ENCODE measurements at places on chromosomes 4 and X.

DNA sequence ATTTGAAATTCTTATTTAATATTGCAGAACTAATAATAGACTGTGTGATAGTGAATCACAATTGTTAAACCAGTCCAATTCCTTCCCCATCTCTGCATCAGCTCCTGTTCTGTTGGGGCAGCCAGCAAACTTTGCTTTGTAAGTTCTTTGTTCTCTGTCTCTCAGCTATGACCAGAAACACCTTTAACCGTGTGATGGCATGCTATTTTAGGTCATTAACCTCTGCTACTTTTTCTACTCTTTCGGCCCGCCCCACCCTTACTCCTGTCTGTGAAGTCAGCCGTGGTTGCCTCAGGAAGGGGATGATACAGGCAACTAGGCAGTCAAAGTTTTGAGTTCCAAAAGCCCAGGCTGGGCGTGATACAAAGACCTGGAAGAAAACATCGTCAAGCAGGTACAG, 51.3 kb upstream of the EGFL6 start:
- DNase-seq, result no peak

GRCh38 chr4:34466411-34466810, 1777.9 kb downstream of the ARAP2 start:
- no peak for DNase-seq

DNA sequence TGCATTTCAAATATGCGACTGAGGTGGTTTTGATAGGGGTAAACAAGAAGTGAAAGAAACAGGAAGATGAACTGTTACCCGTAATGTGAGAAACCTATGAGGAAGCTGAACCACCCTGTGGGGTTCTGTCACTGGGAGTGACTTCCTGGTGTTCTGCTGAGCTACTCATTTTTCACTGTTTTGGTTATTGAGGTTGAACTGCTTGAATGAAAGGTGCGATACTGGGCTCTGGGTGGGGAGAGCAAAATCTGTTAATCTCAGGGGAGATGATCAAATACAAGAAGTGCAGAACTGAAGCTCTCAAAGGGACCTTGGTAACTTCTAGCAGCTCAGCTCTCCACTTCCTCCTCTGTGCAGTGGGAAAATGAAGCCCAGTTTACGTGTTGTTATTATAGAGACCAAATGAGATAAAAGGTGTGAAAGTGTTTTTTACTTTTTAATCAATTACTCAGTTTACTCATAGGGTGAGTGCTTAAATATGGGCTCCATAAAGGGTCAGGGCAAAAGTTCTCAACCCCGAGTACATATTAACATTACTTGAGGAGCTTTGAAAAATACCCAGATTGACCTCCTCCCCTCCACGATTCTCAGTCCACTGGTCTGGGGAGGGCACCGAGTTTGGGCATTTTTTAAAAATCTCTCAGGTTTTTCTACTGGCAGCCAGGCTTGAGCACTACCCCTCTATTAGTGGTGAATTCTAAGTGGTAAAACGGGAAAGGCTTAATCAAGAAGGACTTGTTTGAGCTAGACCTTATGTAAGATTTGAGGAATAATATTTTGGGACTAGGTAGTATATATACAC, 66.7 kb downstream of the COQ2 start:
- DNase-seq, result peak; percentile 26

GRCh38 chr4:185865901-185866328, 53.9 kb upstream of the SORBS2 start:
- DNase-seq, result no peak

- no peak for DNase-seq
These were observed 682.2 kb upstream of the DIAPH2 start for GRCh38 chrX:96002431-96002830.

DNA sequence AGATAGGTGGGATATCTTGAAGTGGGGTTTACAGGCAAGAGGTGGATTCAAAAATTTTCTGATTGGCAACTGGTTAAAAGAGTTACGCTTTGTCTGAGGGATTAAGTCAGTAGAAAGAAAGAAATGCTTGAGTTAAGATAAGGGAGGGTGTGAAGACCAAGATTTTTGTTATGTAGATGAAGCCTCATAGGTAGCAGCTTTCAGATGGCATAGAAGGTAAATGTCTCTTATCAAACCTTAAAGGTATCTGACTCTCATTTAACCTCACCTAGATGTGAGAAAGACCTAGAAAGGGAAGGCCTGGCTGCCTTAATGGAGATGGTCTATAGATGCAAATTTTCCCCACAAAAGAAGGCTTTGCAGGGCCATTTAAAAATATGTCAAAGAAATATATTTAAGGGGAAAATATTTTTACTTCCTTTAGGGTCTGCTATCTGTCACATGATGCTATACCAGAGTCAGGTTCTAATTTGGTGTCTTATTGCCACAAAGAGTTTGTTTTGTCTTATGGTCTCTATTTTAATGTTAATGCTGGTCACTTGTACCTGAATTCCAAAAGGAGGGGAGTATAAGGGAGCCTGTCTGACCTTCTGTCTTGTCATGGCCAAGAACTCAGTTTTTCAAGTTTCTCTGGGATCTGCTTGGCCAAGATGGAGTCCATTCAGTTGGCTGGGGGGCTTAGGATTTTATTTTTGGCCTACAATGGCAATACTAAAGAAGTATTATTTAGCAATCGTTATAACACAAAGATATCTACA, 699.1 kb upstream of the AMOT start:
- no peak for DNase-seq

DNA sequence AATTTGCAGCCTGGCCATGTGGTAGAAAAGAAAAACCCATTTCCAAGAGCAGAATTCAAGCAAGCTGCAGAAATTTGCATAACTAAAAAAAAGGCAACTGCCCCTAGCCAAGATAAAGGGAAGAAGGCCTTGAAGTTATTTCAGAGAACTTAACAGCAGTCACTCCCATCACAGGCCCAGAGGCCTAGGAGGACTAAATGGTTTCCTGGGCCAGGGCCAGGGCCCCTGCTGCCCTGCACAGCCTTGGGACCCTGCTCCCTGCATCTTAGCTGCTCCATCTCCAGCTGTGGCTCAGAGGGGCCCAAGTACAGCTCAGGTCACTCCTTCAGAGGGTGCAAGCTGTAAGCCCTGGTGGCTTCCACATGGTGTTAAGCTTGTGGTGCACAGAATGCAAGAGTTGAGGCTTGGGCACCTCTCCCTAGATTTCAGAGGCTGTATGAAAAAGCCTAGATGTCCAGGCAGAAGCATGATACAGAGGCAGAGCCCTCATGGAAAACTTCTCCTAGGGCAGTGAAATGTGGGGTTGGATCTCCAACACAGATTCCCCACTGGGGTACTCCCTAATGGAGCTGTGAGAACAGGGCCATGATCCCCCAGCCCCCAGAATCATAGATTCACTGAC, 6.7 kb upstream of the MID2 start:
- DNase-seq, result no peak

DNA sequence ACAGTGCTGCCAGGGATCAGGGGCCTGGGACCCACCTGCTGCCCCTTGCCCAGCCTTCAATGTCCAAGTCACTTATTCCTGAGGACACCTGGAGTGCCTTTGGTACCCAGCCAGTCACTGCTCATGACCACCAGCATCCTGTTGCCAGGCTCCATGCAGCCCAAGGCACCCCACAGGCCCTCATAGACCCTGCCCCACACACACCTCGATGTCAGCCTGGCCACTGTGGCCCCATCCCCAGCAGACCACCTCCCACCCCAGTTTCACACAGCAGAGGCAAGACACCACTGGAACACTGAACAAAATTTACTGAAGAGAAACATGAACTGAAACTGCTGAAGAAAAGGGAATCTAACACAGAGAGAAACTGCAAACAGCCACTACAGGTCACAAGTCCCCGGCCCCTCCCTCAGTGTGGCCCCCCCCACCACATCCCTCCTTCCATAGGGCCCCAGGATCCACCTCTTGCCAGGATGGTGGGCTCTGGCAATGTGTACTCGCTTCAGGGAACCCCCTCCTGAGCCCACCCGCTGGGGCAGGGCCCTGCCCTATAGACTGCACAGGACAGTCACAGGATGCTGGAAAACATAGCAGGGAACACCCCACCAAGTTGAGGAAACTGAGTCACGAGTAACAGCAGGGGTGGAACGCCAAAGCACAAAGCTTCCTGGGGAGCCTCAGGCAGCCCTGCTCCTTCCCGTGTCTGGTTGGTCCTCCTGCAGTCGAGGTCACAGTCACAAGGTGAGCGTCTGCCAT, 5.2 kb downstream of the PNMA5 start:
- no peak for DNase-seq

DNA sequence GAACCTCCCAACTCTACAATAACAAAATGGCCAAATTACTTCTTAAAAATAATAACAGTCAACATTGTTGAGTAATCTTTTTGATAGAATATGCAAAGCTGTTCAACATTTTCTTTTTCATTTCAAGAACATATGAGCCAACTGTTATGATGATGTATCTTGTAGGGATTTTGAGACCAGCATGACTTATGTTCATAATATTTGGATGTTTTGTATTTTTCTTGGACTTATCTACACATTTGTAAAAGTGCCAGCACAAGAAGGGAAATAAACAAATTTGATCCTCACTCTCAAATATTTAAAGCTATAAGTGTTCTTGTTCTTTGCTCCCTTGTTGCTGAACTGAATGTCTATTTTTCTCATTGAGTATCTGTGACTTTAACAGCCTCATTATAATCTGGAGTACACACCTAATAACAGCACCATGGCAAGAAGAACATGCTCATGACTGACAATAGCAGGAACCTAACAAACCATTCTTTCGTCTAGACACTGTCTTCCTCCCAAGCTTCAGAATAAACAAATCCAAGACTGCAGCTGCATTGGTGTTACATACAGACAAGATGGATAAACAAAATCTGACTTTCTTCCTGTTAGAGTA, 1049.7 kb downstream of the FAT4 start:
- DNase-seq, result no peak

DNA sequence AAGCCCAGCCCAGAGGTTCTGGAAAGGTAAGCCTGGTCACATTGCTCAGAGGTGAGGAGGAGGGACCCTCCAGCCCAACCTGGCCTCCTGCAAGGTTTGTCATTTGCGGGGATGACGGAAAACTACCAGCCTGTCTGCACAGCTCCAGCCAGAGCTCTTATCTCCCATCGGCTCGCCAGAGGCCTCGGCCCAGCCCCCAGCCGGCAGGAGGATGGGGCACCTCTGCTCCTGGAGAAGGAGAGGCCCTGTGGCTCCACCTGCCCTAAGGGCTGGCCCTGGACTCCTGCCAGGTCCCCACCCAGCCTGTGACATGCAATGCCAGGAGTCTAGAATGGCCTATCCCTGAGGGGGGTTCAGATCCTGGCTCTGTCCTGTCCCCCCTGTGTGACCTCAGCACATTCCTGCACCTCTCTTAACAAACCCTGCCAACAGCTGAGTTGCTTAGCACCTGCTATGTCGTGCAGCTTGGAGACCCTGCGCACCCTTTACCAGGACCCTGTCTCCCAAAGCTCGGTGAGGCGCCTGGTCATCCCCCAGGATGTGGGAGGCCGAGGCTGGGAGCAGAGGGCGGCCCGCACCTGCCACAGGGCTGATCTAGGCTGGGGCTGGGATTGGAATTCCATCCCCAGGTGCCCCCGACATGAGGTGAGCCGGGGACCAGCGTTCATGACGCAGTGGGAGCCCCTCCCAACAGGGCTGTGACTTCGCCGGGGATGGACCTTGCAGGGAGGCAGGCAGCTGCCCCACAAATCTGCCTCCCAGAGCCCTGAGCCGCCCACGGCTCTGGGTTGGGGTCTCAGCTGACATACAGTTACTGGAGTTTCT, 14.4 kb downstream of the ADRA2C start:
- peak; percentile 25 for DNase-seq

DNA sequence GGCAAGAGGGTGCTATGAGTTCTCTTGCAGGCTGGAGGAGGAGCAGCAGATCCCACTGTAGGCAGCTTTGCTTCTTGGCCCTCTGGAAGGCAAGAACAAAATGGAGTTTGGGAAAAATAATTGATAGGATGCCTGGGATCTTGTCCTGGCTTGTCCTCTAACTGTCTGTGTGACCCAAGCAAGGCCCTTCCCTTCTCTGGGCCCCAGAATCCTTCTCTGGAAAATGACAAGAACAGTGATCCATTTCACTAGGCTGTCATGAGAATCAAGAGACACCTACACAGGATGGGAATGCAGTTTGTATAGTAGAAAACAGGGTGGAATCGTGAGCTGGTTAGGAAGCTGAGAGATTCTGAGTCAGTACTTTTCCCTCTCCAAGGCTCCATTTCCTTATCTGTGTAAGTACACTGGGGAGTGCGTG, 133.3 kb downstream of the PJA1 start:
- DNase-seq, result no peak

GRCh38 chrX:18894156-18894555, 89.8 kb downstream of the PHKA2 start:
- no peak for DNase-seq

- DNase-seq, result no peak
These were observed 78.1 kb downstream of the HTRA3 start for GRCh38 chr4:8347660-8348059.

DNA sequence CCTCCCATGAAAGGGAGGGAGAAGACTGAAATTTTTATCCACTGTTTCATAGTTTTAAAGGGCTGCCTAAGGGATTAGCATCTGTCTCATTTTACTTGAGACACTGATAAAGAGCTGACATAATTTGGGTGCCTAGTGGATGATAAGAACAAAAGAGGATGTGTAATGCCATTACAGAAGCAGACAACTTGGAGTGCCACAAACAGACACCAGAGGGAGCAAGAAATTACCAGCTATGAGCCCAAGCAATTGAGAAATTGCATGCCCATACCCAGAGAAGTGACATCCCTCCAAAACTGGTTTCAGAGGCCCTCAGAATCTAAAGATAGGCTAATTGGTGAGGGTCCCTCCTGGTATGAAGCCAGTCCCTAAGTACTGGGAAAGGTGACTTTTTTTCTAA, 38.5 kb upstream of the POU3F4 start:
- DNase-seq, result peak; percentile 3

GRCh38 chrX:111207851-111208250, 62.4 kb downstream of the CAPN6 start:
- DNase-seq, result no peak

GRCh38 chrX:131955099-131955777, 67.9 kb upstream of the STK26 start:
- no peak for DNase-seq

- DNase-seq, result no peak
These were observed 255.6 kb downstream of the ASMT start for GRCh38 chrX:1870421-1870820.

DNA sequence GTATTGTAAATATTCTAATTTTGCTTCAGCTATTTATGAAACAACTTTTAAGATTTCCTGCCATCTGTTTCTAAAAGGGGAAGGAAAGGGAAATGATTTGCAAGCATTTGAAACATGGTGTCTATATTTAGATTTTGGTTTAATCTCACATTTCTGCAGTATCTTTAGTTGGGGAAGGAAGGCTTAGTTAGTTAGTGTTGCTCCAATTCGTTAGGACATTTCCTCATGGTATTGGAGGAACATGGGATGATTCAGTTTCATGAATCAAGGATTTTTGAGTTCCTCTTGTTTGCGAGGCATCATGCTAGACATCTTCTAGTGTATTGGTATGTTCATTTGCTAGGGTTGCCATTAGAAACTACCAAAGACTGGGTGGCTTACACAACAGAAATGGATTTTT, 20.5 kb upstream of the TMEM192 start:
- no peak for DNase-seq

DNA sequence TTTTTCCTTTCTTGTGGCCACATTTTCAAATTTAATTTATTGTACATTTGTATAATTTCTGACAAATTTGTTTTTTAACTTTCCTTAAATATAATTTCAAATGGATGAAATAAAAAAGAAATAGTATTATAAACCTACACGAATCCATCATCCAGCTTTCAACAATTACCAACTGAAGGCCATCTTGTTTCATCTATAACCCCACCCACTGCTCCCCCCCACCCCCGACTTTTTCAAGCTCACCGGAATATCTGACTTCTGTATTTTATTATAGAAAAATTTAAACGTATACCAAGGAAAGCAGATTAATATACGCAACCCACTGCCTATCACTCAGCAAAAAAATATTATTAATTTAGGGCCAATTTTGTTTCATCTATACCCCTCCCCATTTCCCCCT, 1.1 kb downstream of the MORF4L2 start:
- no peak for DNase-seq

Data from umbilical cord (tissue), 2 donors.